Head of caudate nucleus (tissue), 42 donors: ENCODE measurements at places on chromosomes 2 and 18.

DNA sequence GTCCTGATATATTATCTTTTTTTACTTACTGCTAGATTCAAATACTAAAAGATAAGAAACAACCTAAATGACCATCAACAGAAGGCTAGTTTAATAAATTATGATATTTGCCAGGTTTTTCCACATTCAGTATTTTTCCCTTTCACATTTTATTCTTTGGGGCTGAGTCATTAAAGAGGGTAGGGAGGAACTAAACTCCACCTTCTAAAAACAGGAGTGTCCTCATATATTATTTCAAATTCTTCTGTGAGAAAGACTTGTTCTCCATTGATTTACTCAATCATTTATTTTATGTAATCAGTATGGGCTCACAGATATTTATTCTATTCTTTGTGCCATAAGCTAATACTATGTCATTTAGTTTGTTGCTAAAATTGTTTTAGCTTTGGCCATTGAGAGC lies 9.0 kb downstream of the HDHD2 start:
- DNase-seq = no peak

- DNase-seq = no peak
These were observed 266.8 kb upstream of the CCDC68 start for GRCh38 chr18:55226044-55226443.

DNA sequence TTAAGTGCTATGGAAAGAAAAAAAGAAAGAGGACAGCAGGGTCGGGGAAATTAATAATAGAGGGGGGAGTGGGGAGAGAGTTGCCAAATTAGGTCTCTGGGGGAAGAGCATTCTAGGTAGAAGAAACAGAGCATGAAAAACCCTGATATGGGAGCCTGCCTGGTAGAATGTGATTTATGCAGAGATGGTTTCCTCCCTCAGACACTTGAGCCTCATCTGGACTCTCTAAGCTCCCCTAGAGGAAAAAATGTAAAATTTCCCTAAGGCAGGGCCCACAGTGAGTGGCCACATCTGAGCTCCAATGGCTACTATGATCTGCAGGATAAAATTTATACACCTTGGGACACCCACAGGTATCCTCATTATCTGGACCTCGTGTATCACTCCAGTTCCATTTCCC lies 20.6 kb upstream of the EPAS1 start:
- no peak for DNase-seq

DNA sequence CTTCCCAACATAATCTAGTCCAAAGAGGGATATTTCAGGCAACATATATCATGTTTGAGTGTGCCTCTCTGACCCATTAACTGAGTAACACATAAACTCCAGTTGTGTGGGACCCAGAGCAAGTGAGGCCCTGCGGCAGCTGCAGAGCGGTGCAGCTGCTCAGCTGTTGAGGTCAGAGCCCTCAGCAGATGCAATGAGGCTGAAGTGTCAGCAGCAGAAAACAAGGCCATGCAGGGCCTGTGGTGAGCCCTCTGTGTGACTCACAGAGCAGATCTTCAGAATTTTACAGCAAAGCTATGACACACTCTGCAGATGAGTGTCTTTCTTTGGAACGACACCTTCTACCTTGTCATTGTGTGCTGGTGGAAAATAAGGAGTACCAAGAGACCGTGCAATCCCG lies 168.5 kb downstream of the CBLN2 start:
- no peak for DNase-seq

DNA sequence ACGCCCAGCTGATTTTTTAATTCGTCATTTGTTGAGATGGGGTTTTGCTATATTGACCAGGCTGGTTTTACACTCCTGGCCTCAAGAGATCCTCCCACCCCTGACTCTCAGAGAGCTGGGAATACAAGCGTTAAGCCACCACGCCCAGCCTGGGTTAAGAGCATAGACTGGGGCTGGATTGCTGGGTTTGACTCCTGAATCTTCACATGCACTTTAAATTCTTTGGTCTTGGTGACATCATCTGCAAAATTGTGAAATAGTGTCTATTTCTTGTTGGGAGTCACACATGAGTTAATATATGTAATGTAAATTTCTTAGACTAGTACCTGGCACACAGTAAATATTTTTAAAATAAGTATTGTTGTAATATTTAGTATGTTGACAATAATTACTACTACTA lies 257.4 kb downstream of the DOK6 start:
- DNase-seq = no peak
